NCI-H774 (cell line): ENCODE measurements at places on chromosomes 7 and 10.
A peak's percentile ranks its signal among the peaks of the same experiment; 100 is the strongest.

DNA sequence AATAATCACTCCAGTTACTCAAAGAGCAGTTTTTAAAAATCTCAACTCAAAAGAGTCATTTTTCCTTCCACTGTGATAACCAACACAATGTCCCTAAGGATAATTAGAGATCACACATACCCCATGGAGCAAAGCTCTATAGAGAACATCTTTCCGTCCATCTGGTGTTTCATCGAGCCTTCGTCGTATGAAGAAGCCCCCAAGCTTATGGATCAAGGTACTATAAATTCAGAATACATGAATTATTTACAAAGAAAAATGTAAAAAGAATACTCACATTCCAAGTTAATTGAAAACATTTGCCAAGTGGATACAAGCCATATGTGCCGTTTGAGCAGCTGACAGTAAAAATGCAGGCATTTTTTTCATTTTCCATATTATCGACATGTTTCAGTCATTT lies 14.8 kb downstream of the GPAM start:
- no peak for DNase-seq

DNA sequence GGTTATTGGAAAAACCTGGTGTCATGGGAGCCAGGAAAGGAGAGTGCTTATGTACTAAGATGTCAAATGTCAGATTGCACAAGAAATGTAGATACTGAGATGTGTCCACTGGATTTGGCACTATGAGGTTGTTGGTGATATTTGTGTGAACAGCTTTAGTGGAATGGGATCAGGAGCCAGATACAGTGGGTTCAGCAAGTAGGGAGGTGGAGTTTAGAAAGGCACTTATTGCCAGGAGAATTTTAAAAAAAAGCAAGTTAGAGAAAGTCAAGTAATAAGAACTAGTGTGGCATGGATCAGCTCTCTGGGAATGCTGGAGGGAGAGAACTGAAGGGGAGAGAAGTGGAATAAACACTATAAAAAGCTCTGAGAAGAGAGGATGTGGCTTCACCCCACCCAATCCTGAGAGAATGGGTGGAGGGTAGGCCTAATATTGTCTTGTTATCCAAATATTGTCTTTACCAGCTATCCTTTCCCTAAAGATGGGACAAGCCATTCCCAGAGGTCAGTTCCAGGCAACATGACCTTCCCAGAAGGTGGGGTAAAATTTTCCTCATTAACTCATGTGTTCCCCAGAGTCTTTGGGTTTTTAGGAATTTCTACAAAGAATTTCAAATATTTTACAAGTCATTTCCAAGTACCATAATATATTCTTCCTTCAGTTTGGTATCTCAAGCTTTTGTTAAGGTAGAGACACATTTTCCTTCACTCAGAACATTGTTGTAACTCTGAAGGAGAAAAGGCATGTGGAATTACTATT lies 42.3 kb downstream of the ENTPD1 start:
- DNase-seq: no peak

GRCh38 chr7:20438694-20439376 lies 108.1 kb downstream of the ITGB8 start:
- DNase-seq: no peak

GRCh38 chr10:34121781-34122622 lies 693.1 kb downstream of the PARD3 start:
- DNase-seq: no peak

- DNase-seq: no peak
Observed at GRCh38 chr10:122307669-122308416, 36.7 kb downstream of the BTBD16 start.

- no peak for DNase-seq
Observed at GRCh38 chr7:37081436-37081835, 357.1 kb upstream of the AOAH start.

DNA sequence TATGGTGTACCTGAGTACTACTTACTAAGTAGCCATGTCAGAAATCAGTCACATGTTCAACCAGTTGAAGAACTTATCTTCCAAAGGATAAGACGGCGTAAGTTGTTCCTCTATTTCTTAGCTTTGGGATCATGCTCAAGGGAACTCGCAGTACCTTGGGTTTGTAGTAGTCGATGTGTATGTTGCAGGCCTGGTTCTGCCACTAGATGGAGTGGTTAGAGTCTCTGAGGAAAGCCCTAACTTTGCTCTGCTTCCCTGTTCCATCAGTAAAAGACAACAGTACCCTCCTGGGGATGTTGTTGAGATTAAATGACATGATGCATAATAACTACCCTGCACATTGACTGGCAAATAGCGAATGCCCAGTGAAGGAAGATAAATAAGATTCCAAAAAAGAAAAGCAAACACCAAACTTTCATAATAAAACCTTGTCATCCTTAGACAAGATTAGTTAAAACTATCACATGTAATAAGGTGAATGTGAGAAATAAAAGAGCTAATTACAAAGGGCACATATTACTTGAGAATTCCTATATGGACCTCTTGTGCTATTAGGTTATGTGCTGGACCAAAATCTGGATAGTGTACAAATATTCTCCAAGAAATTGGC lies 165.9 kb downstream of the ABCA13 start:
- DNase-seq: no peak

- DNase-seq: no peak
Observed at GRCh38 chr10:116948530-116948870, 56.5 kb downstream of the SHTN1 start.

DNA sequence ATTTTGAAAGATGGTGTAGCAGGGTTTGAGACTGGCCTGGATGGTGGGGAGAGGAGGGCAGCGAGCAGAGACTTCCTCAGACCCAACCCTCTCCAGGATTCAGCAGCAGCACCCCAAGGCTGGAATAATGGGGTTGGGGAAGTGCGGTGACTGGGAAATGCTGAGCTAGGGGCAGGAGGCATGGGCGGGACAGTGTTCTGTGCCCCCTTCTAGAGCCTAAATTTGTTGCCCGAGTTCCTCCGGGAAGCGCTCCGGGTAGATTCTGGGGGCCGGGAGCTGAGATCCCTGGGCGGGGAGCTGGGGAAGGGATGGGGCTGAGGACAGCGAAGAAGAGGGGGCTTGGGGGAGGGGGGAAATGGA lies at the start of gene CHAT:
TSS of gene CHAT (plus strand) at position 156 of the 360 bp plus-strand sequence. CDS start at position 309, 153 bp downstream.
- no peak for DNase-seq

DNA sequence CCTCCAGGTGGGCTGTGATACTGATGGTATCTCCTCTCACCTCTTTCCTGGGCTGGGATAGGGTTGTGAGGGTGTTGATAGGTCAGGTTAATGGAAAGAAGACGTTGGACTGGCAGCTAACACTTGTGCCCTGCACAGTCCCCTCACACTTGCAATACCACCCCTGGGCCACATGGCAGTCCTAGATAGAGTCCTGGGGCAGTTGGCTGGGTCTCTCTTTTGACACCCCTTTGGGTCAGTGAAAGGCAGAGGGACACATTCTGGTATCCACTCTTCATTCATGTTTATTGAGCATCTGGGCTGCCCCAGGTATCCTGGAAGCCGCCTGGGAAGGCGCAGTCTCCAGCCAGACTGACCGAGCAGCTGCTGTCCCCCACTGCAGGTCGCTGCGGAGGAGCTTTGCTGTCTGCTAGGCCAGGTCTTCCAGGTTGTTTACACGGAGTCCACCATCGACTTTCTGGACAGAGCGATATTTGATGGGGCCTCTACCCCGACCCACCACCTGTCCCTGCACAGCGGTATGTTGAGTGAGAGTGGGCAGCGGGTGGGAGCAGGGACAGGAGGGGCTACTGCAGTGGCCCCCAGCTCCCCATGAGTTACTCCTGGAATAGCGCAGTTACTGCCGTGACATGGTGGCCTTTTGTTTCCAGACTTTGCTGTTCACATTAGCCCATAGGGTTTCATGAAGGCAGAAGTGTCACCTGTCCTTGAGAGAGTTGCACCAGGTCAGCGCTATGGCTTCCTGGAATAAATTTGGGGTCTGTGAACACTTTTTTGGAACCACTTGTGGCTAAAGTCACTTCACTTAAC lies 19.1 kb downstream of the NACAD start:
- DNase-seq: no peak

DNA sequence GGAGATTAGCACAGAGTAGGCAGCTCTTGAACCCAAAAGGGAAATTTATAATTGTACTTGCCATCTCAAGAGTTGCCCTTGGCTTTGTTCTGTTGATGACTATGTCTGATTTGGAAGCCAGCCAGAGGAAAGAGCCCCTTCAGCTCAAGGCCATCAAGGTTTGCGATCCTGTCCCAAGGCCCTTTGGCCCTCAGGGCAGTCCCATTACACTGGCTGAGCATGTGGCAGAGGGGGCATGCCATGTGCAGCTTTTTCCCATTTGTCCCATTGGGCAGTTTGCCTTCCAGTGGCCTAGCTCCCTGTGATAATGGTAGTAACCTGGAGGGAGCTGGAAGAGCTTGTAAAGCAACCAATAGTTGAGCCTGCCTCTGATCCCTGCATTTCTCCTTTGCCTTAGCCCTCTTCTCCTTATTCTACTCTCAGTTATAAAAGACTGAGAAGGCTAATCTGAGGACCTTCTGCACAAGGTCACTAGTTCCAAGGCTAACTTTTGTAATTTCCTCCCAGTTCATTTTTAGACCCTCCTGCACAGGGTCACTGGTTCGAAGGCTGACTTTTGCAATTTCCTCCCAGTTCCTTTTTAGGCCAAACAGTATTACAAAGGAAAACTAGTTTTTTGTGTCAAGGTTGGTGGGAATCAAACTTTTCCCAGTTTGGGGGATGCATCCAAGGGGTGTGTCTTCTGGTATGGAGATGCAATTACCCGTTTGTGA lies 31.0 kb upstream of the ARHGAP12 start:
- no peak for DNase-seq

- DNase-seq: no peak
Observed at GRCh38 chr10:109956454-109957091, 33.3 kb upstream of the XPNPEP1 start.

- DNase-seq: no peak
Observed at GRCh38 chr7:114818501-114818900, 103.4 kb upstream of the MDFIC start.

DNA sequence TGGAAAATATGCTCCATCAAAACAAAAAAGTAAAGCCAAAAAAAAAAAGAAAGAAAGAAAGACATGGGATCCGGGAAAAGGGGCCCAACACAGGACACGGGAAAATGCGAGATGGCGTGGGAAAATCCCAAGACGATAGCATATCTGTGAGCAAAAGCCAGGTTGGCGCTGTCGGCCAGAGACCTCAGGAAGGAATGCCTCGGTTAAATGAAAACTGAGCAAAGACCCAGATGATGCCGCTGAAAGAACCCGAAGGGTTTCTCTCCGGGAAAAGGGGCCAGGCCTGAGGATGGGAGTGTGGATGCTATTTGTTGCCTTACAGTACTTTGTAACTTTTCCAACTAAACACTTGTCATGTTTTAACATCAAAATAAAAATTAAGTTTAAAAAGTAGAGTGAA lies 49.5 kb upstream of the PPP2R2D start:
- DNase-seq: no peak

DNA sequence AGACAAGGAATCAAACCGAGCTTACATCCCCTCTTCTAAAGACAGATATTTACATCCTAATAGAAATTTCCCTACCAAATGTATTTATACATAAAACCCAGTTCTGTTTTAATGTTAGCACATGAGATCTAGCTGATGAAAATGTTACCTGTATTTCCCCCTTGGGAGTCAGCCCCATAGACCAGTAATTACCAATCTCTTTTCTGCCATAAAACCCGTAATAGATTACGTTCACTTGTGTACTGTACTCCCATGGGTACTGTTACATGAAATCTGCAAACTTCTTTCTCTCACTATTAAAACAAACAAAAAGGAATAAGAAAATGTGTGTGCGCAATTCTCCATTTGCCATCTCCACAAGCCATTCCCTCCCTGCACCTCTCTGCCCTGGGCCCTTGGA lies 450.9 kb downstream of the CALN1 start:
- no peak for DNase-seq

DNA sequence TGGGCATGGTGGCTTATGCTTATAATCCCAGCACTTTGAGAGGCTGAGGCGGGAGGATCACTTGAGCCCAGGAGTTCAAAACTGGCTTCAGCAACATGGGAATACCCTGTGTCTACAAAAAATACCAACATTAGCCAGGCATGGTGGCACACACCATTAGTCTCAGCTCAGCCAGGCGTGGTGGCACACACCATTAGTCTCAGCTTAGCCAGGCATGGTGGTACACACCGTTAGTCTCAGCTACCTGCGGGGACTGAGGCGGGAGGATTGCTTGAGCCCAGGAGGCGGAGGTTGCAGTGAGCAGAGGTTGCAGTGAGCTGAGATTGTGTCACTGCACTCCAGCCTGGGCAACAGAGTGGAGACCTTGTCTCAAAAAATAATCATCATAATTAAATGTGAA lies 9.0 kb downstream of the LRRC27 start:
- no peak for DNase-seq

GRCh38 chr10:120732067-120732466 lies 119.1 kb upstream of the WDR11 start:
- DNase-seq: no peak

DNA sequence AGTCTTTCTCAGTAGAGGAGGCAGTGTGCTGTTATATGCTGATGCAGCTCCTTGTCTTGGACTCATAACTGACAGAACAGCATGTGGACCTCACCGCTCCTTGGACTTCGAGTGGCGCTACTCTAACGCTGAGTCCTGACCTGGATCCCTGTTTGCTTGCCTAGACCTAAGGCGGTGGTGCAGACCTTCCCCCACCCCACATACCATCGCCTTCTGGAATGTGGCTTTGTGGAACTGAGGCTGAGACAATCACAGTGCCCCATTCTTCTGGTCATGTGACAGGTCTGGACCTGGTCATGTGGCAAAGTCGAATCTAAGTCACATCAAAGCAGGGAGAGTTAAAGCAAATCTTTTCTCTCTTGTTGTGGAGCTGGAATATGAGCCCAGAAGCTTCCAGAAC lies 190.7 kb upstream of the MKI67 start:
- no peak for DNase-seq

DNA sequence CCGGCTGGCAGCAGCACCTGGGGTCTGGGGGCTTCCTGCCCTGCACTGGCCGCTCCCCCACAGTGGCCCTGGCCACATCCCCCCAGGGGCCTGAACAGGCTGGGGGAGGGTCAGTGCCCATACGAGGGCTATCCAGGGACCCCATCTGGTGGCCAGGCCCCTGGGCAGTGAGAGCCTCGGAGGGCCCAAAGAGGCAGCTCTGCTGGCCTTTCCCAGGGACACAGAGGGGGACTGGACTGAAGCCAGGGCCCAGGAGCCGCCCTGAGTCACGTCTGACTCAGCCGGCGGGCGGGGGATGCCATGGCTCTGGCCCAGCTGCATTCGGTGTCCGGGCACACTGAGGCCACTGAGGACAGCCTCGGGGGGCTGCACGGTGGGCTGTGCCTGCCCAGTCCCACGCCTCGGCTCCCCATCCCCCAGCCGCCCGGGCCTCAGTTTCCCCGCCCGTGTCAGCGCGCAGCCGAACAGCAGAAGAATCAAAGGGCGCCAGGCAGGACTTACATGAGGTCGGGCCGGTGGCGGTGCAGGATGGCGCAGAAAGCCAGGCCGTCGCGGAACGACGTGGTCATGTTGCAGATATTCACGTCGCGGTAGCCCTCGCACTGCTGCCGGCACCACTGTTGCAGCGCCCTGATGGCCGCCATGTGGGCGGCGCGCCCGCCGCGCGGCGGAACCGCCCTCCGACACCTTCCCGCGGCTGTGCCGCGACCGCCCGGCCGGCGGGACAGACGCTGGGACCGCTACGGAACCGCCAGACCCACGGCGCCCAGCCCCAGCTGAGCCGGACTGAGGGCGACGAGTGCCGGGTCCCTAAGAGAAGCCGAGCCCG lies at the start of gene MICALL2:
TSS of gene MICALL2 (minus strand) at position 788 of the 829 bp plus-strand sequence. CDS start at position 644, 144 bp downstream.
- DNase-seq: peak; percentile 4
